NCI-H2029 treated with DMSO at 0.1 percent for 48 hours (cell line): ENCODE measurements at places on chromosomes 1 and 21.

DNA sequence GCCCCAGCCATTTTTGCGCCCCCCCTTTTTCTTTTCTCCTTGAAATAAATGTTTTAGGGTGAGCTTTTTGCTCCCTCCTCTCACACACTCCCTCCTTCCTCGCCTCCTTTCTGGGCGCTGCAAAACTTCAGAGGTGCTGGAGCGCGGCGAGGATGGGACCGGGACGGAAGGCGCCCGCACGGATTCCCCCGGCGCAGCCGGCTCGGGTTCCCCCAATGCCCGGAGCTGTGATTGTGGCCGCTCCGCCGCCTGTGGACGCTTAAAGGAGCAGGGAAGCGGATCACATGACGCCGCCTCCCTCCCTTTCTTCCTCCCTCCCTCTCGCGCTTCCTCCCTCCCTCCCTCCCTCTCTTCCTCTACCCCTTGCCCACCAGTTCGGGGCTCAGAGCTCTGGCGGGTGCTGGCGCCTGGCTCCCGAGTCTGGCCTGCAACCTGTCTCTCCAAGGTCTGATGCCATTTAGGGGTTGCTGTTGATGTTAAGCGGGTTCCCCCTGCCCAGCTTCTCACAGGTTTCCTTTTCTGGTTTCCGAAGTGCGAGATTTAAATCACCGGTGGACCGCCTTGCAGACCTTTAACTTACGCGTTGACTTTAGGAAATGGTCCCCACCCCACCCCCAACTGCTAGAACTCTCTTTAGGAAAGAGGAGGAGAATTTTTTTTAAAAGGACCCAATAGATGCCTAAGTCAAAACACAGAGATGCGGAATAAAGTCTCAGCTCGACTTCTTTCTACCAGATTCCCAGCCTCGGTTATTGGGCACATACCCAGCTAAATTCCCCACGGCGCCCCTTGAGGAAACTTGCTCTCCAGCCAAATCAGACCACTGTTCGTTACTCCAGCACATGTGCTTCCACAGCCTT lies at the start of gene WLS:
TSS of gene WLS (minus strand) at position 235 of the 860 bp plus-strand sequence. CDS start at position 11, 224 bp downstream.
- peak; percentile 53 for DNase-seq

GRCh38 chr1:232047473-232047872 lies 420.9 kb downstream of the DISC1 start:
- no peak for DNase-seq

GRCh38 chr1:219443763-219444162 lies 169.1 kb downstream of the ZC3H11B start:
- DNase-seq: no peak

DNA sequence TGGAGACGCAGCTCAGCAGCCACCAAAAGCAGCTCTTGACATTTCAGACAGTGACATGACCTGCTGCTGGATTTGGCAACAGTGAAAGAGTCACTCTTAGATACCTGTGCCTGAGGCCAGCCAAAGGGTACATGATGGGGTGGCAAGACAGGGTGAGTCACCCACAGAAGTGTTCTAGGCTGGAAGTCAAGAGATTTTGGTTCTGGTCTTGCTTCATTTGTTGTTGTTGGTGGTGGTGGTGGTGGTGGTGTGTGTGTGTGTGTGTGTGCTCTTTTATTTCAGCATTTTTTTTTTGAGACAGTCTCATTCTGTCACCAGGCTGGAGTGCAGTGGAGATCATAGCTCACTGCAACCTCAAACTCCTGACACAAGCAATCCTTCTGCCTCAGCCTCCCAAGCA lies 25.8 kb downstream of the SHISAL2A start:
- DNase-seq: no peak

DNA sequence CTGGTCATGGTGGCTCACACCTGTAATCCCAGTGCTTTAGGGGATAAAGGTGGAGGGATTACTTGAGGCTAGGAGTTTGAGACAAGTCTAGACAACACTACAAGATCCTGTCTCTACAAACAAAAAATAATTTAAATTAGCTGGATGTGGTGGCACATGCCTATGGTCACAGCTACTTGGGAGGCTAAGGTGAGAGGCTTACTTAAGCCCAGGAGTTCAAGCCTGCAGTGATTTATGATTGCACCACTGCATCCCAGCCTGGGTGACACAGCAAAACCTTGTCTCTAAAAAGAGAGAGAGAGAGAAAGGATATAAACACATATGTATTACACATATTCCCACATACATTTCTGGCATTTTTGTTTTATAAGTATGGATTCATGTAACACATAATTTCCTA lies 325.2 kb downstream of the DUSP10 start:
- DNase-seq: no peak

- DNase-seq: no peak
Measured at GRCh38 chr1:186617926-186618325, 62.3 kb downstream of the PTGS2 start.

GRCh38 chr21:29230551-29231261 lies 68.0 kb upstream of the BACH1 start:
- DNase-seq: no peak

DNA sequence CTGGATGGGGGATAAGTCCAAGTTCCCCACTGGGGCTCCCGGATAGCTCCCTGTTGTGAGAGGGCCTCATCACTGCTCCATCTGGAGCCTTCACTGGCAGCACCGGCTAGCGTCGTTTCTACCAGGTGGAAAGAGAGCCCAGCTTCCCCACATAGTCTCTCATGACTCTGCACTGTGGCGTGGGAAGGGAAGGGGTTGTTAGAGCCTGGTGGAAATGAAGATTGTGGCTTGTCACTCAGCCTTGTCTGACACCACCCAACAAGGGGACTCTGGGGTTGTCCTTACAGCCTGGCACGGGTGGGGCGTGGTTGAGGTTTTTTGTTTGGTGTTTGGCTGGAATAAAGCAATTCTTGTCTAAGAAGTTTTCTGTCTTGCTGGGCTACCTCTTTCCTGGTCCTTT lies 94.6 kb downstream of the ADARB1 start:
- no peak for DNase-seq

DNA sequence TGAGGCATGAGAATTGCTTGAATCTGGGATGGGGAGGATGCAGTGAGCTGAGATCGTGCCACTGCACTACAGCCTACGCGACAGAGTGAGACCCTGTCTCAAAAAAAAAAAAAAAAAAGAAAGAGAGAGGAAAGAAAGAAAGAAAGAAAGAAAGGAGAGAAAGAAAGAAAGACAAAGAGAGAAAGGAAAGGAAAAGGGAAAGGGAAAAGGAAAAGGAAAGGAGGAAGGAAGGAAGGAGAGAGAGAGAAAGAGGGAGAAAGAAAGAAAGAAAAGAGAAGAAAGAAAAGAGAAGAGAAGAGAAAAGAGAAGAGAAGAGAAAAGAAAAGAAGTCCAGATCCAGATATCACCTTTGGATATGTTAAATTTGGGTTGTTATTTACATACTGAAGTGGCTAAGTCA lies 106.0 kb downstream of the DPYD start:
- DNase-seq: no peak

- peak; percentile 38 for DNase-seq
Measured at GRCh38 chr1:165114022-165114888, 242.3 kb downstream of the LMX1A start.

DNA sequence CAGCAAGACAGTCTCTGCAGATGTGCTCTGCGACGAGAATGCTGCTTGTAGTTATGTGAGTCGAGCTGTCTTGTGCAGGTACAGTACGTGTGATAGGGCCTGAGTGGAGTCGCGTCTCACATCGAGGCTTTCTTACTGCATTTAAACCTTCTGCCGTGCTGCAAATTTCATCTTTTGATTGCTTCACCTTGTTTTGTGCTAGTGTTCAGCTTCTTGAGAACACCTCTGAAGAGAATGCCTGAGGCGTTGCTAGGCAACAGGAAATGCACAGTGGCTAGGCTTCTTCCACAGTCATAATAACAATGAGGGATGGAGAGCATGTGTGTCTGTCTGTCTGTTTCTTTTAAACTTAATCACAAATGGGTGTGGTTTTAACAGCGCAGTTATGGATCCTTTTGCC lies 52.9 kb downstream of the MRPS6 start:
- no peak for DNase-seq

DNA sequence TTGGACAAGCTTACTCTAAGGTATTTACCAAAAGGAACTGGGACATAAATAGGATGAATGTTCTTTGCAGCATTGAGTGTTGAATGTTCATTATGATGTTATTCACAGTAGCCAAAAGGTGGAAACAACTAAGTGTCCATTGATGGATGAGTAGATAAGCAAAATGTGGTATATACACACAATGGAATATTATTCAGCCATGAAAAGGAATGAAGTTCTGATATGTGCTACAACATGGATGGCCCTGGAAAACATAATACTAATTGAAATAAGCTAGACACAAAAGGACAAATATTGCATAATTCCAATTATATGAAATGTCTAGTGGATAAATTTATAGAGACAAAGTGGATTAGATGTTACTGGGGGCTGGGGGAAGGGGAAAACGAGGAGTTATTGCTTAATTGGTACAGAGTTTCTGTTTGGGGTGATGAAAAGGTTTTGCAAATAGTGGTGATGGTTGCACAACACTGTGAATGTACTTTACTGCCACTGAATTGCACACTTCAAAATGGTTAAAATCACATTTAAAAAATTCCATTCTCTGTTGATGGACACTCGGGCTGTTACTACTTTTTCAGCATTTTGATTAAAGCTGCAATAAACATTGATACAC lies 2.9 kb downstream of the MTARC1 start:
- DNase-seq: no peak

- DNase-seq: no peak
Measured at GRCh38 chr1:34768856-34769255, 9.3 kb downstream of the GJB4 start.

DNA sequence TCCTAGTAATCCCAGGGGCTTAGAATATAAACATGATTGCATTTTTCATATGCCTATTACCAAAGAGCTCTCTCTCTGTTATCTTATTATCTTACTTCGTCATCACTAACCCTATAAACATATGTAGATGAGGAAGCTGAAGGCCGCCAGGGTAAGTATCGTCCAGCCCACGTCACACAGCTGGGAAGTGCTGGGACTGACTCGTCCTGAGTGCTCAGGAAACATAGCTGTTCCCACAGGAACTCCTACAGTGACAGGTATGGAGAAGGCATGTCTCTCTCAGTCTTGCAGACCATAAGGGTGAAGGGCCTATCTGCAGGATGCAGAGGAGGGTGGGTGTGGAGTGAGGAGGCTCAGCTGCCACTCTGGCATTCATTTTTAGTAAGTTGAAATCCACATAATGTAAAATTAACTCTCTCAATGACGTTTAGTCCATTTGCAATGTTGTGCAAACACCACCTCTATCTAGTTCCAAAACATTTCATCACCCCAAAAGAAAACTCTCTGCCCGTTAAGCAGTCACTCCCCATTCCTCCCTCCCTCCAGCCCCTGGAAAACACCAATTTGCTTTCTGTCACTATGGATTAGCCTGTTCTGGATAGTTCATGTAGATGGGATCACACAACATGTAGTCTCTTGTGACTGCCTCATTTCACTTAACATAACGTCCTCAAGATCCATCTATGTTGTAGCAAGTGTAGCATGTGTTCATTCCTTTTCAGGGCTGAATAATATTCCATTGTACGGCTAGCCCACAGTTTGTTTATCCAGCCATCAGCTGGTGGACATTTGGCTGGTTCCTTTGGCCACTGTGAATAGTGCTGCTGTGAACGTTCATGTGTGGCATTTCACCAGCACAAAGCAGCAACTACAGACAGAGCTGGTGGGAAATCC lies 68.3 kb downstream of the TCP10L start:
- DNase-seq: no peak

GRCh38 chr1:89545264-89546038 lies 20.8 kb downstream of the LRRC8B start:
- DNase-seq: no peak

- no peak for DNase-seq
Measured at GRCh38 chr1:87575528-87575927, 246.8 kb downstream of the LMO4 start.

DNA sequence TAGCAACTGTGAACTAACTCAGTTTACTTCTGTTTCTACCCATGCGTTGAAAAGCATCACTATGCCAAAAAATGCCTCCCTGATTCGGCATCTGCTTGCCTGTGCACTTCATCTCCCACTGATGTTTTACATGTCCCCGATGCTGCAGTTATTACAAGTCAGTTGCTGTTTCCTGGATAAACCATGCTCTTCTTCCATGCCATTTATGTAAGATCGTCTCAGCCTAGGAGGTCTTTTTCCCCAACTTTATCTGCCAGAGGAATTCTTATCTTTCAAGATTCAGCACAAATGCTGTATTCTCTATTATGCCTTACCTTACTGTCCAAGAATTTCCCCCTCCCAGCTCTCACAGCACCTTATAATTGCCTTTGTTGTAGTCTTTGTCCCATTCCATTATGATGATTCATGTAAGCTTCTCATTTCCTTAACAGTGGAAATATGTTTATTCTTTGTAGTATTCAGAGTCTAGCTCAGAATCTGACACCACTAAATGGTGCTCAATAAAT lies 30.0 kb downstream of the PRKACB start:
- DNase-seq: no peak

DNA sequence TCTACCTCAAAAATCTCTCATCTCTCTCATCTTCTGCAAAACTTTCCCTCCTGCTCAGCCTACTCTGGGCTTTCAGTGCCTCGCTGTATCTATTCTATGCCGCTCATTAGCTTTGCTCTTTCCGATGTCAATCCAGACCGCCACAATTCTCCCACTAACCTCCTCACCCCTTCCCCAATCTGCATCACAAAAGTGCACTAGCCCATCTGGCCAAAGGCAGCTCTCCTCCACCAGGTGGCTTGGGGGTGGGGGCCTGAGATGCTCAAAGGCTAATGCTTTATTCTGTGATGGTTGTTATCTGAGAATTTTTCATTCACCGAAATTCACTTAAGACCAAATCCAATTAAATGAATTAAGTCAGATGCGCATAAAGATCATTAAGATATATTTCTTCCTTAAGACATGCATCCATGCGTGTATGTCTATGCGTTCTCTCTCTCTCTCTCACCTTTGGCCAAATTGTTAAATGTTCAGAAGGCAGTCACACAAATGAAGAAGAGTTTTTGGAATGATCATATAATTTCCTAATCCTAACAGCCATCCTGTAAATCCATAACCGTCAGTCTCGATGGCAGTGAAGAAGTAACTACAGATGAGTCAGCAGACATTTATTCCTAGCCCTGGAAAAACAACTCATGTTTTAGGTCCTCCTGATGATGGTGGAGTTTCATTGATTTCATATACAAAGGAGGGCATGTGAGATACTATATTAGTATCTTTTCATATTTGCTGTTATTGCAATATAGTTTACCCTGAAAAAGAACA lies 111.3 kb downstream of the C1orf21 start:
- DNase-seq: no peak

- DNase-seq: no peak
Measured at GRCh38 chr1:201643835-201644104, 104.8 kb downstream of the NAV1 start.

GRCh38 chr1:24805534-24806301 lies 60.5 kb downstream of the CLIC4 start:
- DNase-seq: no peak

DNA sequence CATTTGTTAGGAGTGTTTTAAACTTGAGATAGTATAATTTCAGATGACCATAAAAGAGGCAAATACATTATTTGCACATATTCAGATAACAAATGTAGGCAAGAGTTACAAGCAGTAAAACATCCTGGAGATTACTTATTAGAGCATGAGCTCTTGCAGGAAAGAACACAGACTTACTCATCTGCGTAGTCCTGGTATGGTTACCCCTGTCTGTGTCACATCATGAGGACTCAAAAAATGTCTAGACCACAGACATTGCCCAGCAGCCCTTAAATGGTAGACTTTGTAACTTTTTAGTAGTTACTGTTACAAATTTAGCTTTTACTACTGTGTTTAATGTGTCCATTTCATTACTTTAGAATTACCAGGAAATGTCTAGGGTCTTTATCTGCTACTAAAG lies 12.8 kb downstream of the CACHD1 start:
- no peak for DNase-seq

- DNase-seq: no peak
Measured at GRCh38 chr1:70961374-70961975, 86.1 kb downstream of the PTGER3 start.

- DNase-seq: no peak
Measured at GRCh38 chr1:111733992-111734341, 5.2 kb downstream of the INKA2 start.
